NCI-H446 treated with DMSO at 0.1 percent for 48 hours (cell line): ENCODE measurements at places on chromosomes 5 and 9.

- DNase-seq: no peak
Observed at GRCh38 chr5:149130121-149130914, 11.0 kb upstream of the ABLIM3 start.

- DNase-seq: no peak
Observed at GRCh38 chr5:45491368-45491767, 204.8 kb downstream of the HCN1 start.

GRCh38 chr5:43780586-43780985 lies 177.6 kb downstream of the NNT start:
- DNase-seq: no peak

- no peak for DNase-seq
Observed at GRCh38 chr5:5739490-5739945, 317.0 kb downstream of the ICE1 start.

DNA sequence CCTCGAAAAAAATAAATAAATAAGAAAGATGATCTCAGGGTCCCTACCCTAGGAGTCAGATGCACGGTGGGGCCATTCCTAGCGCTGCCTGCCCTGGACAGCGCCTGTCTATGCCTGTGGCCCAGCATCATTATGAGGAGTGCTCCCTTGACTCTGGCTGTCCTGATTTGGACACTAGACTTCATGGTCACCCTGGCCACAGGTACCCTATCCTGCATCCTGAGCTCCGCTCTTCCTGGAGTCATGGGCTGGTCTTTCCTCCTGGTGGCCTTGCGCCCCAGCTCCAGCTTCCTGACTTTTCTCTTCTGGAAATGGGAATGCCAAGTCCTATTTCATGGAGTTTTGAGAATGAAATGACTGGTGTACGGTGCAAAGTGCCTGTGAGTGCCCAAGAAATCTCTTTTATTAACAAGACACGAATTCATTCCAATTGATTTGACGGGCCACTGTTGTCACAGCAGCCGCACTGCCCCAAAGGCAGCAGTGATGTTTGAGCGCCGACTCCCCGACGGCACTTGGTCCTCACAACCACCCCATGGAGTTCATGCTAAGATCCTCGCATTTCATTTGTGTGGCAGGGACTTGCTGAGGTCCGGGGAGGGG lies 564 bp upstream of the AIF1L start:
- DNase-seq: no peak

DNA sequence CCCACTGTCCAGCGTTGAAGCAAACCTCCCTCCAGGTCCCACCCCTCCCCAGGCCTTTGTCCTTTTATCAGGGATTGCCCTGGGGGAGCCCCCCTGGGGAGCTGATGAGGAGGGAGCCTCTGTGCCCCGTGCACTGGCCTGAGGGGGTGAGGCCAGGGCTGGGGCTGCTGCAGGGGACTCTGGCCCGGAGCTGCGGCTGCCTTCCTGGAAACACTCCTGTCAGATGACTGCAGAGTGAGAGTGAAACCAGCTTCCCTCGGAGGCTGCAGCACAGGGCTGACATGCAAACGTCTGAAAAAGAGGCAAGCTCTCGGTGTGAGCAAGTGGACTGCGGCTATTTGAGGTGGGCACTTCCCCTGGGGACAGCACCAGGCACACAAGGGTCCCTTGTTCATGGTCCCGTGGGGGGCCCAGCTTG lies 4.6 kb upstream of the TRAF2 start:
- DNase-seq: no peak

GRCh38 chr5:155827949-155828348 lies 499.0 kb upstream of the SGCD start:
- no peak for DNase-seq

GRCh38 chr5:171681061-171681460 lies 104.6 kb upstream of the SMIM23 start:
- no peak for DNase-seq
